ENCODE measurements at places on chromosomes 7 and 10.

GRCh38 chr10:82089327-82089726 lies 214.3 kb downstream of the NRG3 start:
- no peak for DNase-seq

DNA sequence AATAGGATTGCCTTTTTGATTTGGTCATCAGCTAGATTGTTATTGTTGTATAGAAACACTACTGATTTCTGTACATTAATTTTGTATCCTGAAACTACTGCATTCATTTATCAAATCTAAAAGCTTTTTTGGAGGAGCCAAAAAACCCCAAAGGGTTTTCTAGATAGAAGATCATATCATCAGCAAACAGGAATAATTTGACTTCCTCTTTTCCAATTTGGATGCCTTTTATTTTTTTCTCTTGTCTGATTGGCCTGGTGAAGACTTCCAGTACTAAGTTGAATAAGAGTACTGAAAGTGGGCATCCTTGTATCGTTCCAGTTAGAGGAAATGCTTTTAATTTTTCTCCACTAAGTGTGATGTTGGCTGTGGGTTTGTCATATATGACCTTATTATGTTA lies 10.6 kb upstream of the ENTPD7 start:
- DNase-seq: peak; percentile 48

- no peak for DNase-seq
Observed at GRCh38 chr10:58219875-58220274, 47.8 kb downstream of the IPMK start.

DNA sequence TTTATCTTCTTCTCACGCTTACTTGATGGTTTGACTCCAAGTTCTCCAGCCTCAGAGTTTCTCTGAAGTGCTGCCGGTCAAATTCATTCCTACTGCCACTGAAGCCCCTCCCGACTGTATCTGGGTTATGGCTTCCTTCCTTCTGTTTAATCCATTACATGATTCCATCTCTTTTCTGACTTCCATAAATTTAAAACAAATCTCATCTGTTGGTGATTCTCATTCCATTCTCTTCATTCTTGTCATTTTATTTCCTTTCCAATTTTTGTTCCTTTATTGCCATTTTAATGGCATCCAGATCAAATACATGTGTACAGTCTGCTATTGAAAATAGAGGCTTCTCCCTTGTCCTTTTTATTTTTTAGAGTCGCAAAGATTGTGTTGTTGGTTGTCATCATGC lies 25.4 kb upstream of the HIBADH start:
- DNase-seq: no peak

DNA sequence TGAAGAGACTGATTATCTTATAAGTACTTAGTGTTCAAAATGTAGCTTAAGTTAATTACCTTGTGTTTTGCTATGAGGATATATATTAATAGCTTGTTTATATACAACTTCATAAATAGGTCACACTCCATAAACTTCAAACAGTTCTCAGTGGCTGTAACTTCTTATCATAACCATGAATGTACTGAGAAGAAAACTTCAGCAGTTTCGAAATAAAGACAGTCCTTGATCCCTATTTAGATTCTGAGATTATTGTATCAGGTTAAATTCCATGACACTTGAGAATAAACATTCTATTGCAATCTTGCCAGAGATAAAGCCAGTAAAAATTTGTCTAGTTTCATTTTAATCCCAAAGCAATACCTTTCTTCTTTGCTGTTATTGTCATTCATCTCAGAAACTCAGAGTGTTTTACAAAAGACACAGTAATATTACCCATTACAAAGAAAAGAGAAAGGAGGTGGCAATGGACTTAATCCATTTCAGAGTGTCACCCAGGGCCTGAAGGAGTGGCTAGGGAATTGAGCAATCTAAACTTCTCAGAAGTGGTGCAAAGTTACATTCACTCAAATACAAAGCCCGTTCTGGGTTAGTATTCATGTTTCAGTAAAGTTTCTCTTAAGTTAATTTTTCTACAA lies 403.6 kb downstream of the SEMA3D start:
- peak; percentile 10 for DNase-seq

All from hematopoietic multipotent progenitor cell treated with erythropoietin and hydrocortisone succinate and interleukin-3 and kit ligand, for 4 days (in vitro differentiated cells).